K562 (cell line): ENCODE measurements at places on chromosomes 7 and 10.

DNA sequence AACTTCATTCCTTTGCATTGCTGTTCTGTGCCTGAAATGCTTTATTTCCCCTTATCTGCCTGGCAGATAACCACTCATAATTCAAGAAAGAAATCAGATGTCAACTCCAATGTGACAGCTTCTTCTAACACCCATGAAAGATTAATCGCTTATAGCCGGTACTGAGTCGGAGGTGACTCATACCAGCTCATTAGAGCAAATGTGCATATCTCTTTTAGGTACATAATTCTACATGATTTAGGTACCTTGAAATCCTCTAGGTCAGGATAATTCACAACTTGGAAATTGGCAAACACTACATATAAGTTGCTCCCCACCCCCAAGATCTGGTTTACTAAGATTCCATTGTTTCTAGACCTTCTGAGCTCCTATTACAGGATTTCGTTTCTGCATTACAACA, 554.4 kb upstream of the SORCS1 start:
- H3K36me3 ChIP-seq = no peaks in the 10 kb centered on the region
- H3K4me3 ChIP-seq = no peak overlapping the region

DNA sequence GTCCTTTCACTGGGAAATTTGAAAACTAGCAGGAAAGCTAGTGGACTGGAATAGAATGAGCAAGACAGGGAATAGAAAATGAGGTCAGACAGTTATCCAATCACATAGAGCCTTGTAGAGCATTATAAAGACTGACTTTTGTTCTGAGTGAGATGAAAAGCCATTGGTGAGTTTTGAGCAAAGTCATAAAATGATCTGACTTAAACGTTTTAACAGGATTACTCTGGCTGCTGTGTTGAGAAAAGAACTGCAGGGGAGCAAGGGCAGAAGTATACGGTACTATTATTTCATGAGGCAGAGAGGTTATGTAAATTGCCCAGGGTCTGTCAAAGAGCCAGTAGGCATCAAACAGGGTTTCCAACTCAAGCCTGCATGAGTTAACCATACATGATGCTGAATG, 393.4 kb downstream of the TFEC start:
- no peak overlapping the region for H3K4me3 ChIP-seq
- no peak for DNase-seq
- H3K36me3 ChIP-seq = no peaks in the 10 kb centered on the region
- H3K27ac ChIP-seq = no peak overlapping the region
- no peaks in the 10 kb centered on the region for H3K27me3 ChIP-seq
- no peaks in the 10 kb centered on the region for H3K4me1 ChIP-seq

DNA sequence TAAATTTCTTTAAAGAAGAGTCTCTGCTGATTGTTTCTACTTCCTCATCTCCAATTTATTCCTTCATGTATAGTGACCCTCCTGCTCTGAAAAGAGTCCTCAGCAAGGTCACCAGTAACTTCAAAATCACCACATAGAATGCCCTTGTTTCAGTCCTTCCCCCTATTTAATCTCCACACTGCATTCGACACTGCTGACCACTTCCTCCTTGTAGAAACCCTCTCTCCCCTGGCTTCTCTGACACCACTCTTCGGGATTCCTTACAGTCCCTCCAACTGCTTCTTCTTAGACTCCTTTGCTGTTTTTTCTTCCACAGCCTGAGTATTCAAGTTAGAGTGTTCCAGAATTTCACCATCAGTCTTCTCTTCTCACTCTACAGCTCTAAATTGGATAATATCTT, 89.5 kb downstream of the VPS41 start:
- peaks cover 7% of the 10 kb centered on the region; the same call in 2 of the 3 replicates for H3K4me1 ChIP-seq
- no peak overlapping the region for H3K27ac ChIP-seq
- no peaks in the 10 kb centered on the region for H3K27me3 ChIP-seq
- peaks cover 3% of the 10 kb centered on the region; the same call in 1 of the 3 replicates for H3K36me3 ChIP-seq
- DNase-seq = no peak
- no peak overlapping the region for H3K4me3 ChIP-seq

DNA sequence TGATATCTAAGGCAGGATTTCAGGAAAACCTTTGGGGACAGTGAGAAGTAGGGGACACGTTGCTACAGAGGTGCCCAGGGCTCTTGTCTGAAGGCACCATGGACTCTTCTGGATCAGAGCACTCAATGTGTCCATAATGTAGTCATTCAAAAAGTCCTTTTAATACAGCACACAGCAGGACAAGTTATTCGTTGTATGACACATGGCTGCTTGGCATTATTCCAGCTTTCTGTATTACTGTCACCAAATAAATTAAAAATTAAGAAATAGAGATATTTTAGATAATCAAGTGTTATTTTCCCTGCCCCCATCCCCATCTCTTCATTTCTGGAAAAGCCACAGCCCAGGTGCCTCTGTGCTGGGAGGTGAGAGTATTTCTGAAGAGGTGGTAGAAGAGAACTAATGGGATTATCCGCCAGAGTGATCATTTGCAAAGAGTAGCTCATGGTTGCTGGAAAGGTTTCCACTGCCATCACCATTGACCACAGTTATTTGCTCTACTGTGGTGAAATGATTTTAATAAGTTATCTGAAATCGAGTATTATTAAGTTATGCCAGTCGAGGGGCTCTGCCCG, 83.0 kb downstream of the CXCL12 start:
- H3K27me3 ChIP-seq = no peaks in the 10 kb centered on the region
- H3K4me1 ChIP-seq = no peaks in the 10 kb centered on the region
- no peaks in the 10 kb centered on the region for H3K36me3 ChIP-seq
- no peak for DNase-seq
- no peak overlapping the region for H3K4me3 ChIP-seq
- no peak overlapping the region for H3K27ac ChIP-seq
